ENCODE measurements at places on chromosomes 12 and 14. TPM values are rescaled to one million over a fixed set of nuclear protein-coding genes. Genes with fewer than 3 reads are reported as not detected.

- H3K27me3 ChIP-seq: peaks cover 2% of the 10 kb centered on the region
- no peaks in the 10 kb centered on the region for H3K4me1 ChIP-seq
- DNase-seq: no peak
- no peak overlapping the region for H3K27ac ChIP-seq
- no peaks in the 10 kb centered on the region for H3K36me3 ChIP-seq
Measured at GRCh38 chr12:42539696-42540095, 49.9 kb downstream of the PRICKLE1 start.

The TNS2 gene
- total RNA-seq: 2.1 TPM

GRCh38 chr12:130199581-130200390, 37.5 kb downstream of the FZD10 start:
- H3K27ac ChIP-seq: no peak overlapping the region
- H3K27me3 ChIP-seq: no peaks in the 10 kb centered on the region
- no peaks in the 10 kb centered on the region for H3K36me3 ChIP-seq
- no peak overlapping the region for H3K4me3 ChIP-seq

DNA sequence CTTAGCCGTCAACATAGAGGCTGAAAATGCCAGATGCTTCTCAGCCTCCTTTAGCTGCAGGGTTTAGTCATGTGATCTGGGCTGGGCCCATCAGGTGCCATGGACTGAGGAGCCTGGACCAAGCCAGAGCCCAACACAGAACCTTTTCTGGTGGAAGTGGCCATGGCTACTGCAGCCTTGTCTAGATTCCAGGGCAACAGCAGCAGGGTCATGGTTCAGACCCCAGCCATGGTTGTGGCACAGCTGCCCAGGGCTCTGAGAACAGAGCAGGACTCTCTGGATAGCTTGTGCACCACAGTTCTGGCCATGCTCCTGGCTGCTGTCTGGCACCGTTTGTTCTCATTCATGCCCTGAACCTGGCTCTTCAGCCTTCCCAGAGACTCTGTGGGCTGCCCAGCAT, 47.0 kb upstream of the PTGR2 start:
- no peak for DNase-seq
- H3K4me1 ChIP-seq: no peaks in the 10 kb centered on the region
- no peak overlapping the region for H3K4me3 ChIP-seq
- no peak overlapping the region for H3K27ac ChIP-seq

GRCh38 chr12:93839064-93839463, 161.9 kb downstream of the CRADD start:
- no peaks in the 10 kb centered on the region for H3K4me1 ChIP-seq
- no peak overlapping the region for H3K4me3 ChIP-seq
- DNase-seq: no peak
- no peak overlapping the region for H3K27ac ChIP-seq

DNA sequence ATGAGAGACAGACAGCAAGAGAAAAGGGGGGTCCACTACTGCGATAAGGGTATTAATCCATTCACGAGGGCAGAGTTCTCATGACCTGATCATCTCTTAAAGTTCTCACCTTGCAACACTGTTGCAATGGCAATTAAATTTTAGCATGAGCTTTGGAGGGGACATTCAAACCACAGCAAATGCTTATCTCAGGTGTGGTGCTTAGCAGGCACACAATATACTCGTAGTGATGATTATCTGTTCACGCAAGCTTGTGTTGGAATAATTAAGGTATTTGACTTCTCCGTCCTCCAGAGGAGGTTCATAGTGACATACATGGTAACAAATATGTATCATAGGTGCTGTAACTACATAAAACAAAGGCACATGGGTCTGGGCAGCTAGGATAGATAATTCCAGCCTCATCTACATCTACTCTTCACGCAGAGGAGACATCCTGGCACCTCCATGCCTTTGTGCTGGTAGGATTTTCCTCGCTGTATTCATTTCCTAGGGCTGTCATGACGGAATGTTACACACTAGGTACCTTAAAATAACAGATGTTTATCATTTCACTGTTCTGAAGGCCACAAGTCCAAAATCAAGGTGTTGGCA, 221.2 kb downstream of the RBM19 start:
- no peak overlapping the region for H3K27ac ChIP-seq
- no peak for DNase-seq
- H3K36me3 ChIP-seq: no peaks in the 10 kb centered on the region
- no peaks in the 10 kb centered on the region for H3K4me1 ChIP-seq

GRCh38 chr14:66395300-66395699, 90.9 kb upstream of the CCDC196 start:
- H3K4me1 ChIP-seq: peaks cover 5% of the 10 kb centered on the region
- no peak overlapping the region for H3K27ac ChIP-seq
- peak; percentile 18 for DNase-seq
- no peak overlapping the region for H3K4me3 ChIP-seq
- H3K36me3 ChIP-seq: no peaks in the 10 kb centered on the region
- peaks cover 8% of the 10 kb centered on the region for H3K27me3 ChIP-seq

The NDUFB1 gene
- 78.6 TPM for total RNA-seq

- H3K27ac ChIP-seq: no peak overlapping the region
- H3K36me3 ChIP-seq: peaks cover 5% of the 10 kb centered on the region
- no peak overlapping the region for H3K4me3 ChIP-seq
- H3K4me1 ChIP-seq: peaks cover 24% of the 10 kb centered on the region
Measured at GRCh38 chr14:92729634-92730358, 18.6 kb downstream of the LGMN start.

GRCh38 chr12:100295764-100296555, 29.0 kb downstream of the SCYL2 start:
- H3K36me3 ChIP-seq: peaks cover 39% of the 10 kb centered on the region
- no peak for DNase-seq
- H3K4me1 ChIP-seq: no peaks in the 10 kb centered on the region
- no peak overlapping the region for H3K4me3 ChIP-seq

- no peak overlapping the region for H3K27ac ChIP-seq
- H3K27me3 ChIP-seq: no peaks in the 10 kb centered on the region
- H3K36me3 ChIP-seq: no peaks in the 10 kb centered on the region
- no peak overlapping the region for H3K4me3 ChIP-seq
Measured at GRCh38 chr12:80087486-80088213, 11.7 kb upstream of the OTOGL start.

The TBX3 gene
- not detected for total RNA-seq

The TOMM20L gene
- total RNA-seq: not detected

DNA sequence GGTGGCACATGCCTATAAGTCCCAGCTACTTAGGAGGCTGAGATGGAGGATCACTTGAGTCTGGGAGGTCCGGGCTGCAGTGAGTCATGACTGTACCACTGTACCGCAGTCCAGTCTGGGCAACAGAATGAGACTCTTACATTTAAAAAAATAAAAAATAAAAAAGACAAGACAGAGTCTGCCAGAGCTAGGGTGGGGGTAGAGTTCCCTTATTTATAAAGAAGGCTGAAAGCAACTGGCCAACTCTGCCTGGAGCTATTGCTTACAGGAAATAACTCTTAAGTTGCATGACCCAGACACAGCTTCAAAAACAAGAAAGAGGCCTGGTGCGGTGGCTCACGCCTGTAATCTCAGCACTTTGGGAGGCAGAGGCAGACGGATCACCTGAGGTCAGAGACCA, 31.5 kb downstream of the NUMB start:
- peaks cover 16% of the 10 kb centered on the region for H3K4me1 ChIP-seq
- no peak overlapping the region for H3K27ac ChIP-seq
- H3K36me3 ChIP-seq: peaks cover 7% of the 10 kb centered on the region
- H3K27me3 ChIP-seq: no peaks in the 10 kb centered on the region
- no peak for DNase-seq

DNA sequence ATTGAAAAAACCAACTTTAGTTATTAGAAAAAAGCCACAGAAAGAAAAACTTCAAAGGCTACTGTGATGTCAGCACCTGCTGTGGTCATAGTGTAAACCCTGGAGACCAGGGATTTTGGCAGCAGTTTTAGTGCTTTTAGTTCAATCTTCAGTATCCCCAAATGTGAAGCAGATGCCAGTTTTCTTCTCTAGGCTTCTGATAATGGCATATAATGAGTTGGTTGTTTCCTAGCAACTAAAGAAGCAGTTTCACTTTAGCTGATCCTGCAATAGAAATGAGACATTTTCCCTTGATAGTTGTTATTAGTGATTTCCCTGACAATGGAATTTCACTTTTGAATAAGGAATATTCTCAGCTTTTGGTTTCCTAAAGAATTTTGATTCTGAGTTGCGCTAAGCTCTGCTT, 131.2 kb downstream of the NUBPL start:
- H3K36me3 ChIP-seq: no peaks in the 10 kb centered on the region
- H3K4me1 ChIP-seq: no peaks in the 10 kb centered on the region
- no peak overlapping the region for H3K27ac ChIP-seq
- DNase-seq: no peak

DNA sequence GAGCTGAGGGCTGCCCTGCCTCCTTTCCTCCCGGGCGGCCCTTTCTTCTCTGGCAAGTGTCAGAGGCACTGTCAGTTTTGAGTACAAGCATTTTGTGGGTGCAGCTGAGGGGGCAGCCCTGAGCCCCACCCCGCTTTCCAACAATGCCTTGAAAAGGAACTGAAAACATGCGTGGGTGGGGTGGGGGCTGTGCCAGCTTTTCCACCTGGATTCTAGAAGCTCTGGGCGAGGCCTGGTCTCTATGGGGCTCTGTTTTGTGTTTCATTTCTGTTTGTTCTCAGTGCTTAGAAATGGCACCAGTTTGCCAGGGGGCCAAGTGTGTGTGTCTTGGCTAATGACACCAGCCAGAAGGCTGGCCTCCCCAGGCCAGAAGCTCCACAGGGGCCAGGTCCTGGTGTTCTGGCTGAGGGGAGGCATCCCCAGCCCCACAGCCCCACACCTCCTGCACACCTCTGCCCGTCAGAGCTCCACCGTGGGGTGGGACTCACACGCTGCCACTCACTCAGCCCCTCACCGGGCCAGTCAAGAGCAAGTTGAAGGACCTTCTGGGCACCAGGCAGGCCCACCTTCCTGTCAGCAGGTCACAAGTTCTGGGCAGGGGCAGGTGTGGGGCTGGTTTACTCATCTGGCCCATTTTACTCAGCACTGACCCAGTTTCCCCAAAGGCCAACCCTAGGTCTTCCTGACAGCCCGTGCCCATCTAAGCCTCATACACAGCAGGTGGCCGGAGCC, 155.1 kb downstream of the CALM1 start:
- H3K27ac ChIP-seq: no peak overlapping the region
- no peak overlapping the region for H3K4me3 ChIP-seq
- no peaks in the 10 kb centered on the region for H3K4me1 ChIP-seq
- no peaks in the 10 kb centered on the region for H3K27me3 ChIP-seq
- H3K36me3 ChIP-seq: no peaks in the 10 kb centered on the region
- no peak for DNase-seq

DNA sequence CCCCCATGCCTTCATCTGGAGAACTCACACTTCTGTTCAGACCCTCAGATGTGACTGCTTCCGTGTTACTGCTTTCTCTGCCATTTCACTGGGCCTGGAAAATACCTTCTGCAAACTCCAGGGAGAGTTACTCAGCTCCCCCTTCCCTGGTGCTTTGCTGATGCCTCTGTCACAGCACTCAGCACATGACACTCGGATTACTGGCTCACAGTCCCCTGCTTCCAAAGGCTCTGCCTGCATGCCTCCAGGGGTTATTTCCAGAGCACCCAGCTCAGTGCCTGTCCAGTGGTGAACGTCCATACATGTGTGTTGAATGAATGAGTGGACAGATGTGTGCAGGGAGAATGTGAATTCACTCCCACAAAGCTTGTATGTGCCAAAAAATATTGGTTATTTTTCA, 237.2 kb upstream of the FKBP4 start:
- DNase-seq: no peak
- H3K4me1 ChIP-seq: no peaks in the 10 kb centered on the region
- no peak overlapping the region for H3K27ac ChIP-seq
- H3K27me3 ChIP-seq: peaks cover 10% of the 10 kb centered on the region
- H3K4me3 ChIP-seq: no peak overlapping the region

DNA sequence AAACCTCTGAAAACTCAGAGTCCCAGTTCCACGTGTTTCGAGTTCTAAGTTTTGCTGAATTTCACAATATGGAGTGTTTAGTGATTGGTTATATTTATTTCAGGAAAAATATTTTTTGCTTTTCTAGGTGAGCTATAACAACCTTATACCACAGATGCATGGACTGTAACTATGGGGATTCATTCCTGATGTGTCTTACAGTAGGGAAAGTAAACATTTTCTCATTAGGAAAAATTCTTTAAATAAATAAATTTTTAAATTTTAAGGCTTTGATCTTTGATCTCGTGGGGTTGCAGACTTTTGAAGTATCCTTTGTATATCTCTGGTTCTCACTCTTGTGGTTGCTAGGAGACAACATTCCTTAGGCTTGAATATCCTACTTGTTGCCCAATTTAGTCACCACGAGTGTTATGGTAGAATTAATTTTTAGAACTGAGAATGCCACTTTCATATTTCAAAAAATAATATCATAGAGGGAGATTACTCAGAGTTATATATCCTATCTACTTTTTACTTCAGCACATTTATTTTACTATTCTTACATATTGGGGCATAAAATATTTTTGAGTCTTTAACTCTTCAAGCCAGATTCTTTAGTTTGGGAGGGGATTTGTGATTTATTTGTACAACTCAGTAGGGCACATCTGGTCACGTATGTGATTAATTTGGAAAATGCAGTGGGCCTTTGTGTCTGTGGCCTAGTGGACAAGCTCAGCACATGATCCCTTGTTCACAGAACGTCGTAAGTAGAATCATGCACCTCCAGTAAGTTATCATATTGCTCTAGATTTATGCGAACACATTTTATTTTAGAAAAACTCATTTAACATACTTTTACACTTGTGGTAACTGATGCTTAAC, 224.0 kb downstream of the TTC6 start:
- no peaks in the 10 kb centered on the region for H3K36me3 ChIP-seq
- no peak overlapping the region for H3K27ac ChIP-seq
- no peaks in the 10 kb centered on the region for H3K27me3 ChIP-seq
- no peak overlapping the region for H3K4me3 ChIP-seq
- DNase-seq: no peak

- no peaks in the 10 kb centered on the region for H3K36me3 ChIP-seq
- no peak overlapping the region for H3K4me3 ChIP-seq
- H3K27ac ChIP-seq: no peak overlapping the region
- no peak for DNase-seq
- H3K27me3 ChIP-seq: peaks cover 3% of the 10 kb centered on the region
- H3K4me1 ChIP-seq: no peaks in the 10 kb centered on the region
Measured at GRCh38 chr14:94756310-94756882, 13.5 kb downstream of the GSC start.

DNA sequence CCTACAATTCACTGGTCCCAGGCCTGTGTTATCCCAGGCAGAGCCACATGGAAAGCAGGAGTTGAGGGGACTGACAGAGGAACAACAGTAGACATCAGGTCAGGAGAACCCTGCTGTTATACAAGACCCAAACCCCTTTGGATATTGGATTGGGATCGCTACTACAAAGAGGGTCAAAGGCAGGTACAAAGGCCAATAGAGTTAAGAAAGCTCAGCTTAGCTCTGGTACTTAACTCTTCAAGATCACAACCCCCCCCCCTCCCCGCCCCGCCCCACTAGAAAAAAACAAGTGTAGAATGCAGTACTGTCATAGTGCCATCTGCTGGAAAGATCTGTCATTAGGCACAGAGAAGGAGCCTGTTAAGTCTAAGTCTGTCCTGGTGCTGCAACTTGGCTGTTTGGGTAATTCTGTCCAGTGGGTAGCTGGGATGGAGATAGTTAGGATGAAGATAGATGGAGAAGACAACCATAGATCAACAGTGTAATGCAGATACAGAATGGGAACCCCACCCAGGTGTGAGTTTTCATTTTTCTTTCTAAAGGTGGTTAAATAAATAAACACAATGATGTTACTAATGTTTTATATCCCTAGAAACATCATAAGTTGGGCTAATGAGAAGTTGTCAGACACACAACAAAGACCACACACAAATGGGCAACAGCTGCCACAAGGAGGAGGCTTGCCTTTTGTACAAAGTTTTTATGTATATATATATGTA, 17.2 kb downstream of the REM2 start:
- H3K27me3 ChIP-seq: no peaks in the 10 kb centered on the region
- peaks cover 44% of the 10 kb centered on the region for H3K36me3 ChIP-seq
- H3K4me1 ChIP-seq: peaks cover 19% of the 10 kb centered on the region
- H3K27ac ChIP-seq: peak overlapping the region; percentile 2

- peaks cover 40% of the 10 kb centered on the region for H3K4me1 ChIP-seq
- H3K27me3 ChIP-seq: peaks cover 30% of the 10 kb centered on the region
- no peak for DNase-seq
- H3K4me3 ChIP-seq: no peak overlapping the region
Measured at GRCh38 chr14:54728700-54729527, 162.0 kb downstream of the SAMD4A start.

Measured in activated T-helper 2 cell treated with anti-CD3 and anti-CD28 coated beads, Interferon-gamma antibody, Interleukin-2, Interleukin-4, amounts not matched to agents 10 μg/mL and 5 μg/mL and 100 μg/mL, durations not matched to agents 14 hours and 24 hours and 36 hours (primary cell).